Aorta (tissue), 5 donors: ENCODE measurements at places on chromosomes 1 and 21. TPM values are rescaled to one million over a fixed set of nuclear protein-coding genes. Genes with fewer than 3 reads are reported as not detected.

Gene TGFB2
- total RNA-seq: 18.0 TPM

Gene TDRKH
- total RNA-seq: 9.1 TPM

Gene UBE2U
- not detected for total RNA-seq

GRCh38 chr1:226656601-226657277 lies 82.3 kb downstream of the ITPKB start:
- DNase-seq: peak; percentile 78

- DNase-seq: no peak
Observed at GRCh38 chr1:221675880-221676800, 65.7 kb downstream of the DUSP10 start.

DNA sequence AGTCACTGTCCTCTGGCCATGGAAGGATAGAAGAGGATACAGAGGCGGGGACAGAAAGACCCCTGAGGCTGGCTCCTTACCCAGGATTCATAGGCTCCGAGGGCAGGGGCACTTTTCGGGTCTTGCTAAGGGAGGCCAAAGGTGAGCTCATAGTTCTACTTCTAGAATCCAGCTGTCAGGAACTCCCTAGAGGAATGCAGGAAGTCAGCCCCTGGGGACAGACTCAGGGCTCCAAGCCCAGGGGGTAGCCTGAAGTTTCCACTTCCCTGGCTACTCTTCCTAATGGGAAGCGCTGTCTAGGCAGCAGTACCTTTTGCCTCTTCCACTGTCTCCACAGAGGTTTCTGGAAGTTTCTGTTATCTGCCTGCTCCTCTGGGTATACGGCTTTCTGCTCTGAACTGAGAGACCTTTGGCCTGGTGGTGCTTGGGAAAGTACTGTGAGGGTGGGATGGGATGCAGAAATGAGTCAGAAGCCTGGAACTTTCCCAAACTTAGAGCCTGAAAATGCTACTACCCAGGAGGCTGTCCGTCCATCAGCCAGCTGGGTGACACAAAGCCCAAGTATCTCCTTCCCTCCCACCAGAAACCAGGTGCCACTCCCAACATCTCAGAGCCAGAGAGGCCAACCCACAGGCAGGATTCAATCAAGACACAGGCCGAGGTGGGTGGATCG lies 3.6 kb downstream of the UBXN11 start:
- DNase-seq: no peak

- no peak for DNase-seq
Observed at GRCh38 chr1:93399781-93400180, 48.1 kb upstream of the FNBP1L start.

DNA sequence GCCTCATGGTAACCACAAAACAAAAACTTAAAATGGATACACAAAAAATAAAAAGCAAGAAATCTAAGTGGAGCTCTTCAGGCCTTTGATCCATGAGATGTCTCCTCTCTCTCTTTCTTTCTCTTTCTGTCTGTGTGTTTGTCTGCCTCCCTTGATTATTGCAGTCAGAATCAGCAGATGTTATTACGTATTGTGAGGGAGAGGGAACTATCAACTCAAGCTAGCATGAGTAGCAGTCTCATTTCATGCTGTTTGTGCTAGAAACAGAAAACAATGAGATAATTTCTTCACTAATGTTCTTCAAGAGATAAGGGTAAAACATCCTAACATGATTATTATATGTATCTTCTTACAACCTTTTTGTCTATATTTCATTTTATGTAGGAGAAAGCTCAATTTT lies 103.7 kb upstream of the PDC start:
- no peak for DNase-seq
